SK-N-MC (cell line): ENCODE measurements at places on chromosomes 5 and 9.
A peak's percentile ranks its signal among the peaks of the same experiment; 100 is the strongest.

DNA sequence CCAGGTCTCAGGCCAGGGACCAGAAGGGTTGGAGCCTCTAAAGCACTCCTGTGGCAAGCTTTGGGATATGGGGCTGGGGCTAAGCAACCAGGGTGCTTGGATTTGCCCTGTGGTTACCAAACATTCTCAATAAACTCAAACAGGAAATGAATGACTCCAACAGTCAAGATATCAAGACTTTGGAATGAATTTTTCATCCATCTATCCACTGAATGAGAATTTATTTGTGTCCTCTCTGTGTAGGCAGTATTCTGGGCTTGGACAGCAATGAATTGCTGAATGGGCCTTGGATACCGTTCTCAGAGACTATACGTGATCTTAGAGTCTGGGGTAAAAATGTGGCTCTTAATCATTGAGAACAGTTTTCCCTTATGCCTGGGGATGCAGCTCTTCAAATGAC lies 212.5 kb downstream of the DAB2IP start:
- no peak for DNase-seq

DNA sequence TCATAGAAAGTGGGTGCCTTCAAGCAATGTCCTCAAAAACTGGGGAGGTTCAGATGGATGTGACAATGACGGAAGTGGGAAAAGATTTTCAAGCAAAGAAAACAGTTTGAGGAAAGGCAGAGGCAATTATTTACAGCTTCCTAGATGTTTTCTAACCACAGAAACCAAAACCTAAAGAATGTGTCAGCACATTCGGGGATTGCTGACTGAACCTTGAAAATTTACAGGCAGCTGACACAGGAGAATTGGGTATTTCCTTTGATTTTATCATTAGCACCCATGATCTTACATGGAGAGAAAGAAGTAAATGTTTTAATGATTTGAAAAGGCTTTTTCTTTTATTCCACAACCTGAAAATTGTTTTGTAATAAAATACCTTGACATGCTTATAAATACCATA lies 369.0 kb downstream of the ACTL7B start:
- DNase-seq, result no peak

DNA sequence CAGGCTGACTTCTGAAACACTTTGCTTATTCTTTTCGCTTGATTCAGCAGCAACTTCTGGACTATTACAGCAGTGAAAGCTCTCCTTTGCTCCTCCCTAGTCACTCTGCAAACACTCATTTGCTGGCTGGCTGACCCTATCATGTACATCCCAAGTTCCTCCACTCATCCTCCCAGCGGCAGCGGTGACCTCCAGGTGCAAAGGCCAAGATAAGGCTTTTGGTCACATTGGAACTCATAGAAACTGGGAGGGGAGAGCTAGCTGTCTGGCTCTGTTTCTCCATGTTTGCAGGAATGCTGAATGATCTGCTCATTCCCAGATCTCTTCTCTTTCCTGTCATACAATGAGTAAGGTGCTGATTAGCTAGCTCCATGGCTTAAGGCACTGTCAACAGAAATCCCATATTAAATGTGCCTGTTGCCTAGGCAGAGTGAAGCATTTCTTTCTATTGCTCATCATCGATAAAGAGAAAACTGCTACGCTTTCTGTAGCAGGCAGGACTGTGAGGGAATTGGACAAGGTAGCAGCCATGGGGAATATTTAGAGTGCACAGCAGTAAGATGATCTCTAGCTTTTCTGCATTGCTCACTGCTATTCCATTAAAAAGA lies 250.5 kb upstream of the PDE4D start:
- DNase-seq, result no peak

DNA sequence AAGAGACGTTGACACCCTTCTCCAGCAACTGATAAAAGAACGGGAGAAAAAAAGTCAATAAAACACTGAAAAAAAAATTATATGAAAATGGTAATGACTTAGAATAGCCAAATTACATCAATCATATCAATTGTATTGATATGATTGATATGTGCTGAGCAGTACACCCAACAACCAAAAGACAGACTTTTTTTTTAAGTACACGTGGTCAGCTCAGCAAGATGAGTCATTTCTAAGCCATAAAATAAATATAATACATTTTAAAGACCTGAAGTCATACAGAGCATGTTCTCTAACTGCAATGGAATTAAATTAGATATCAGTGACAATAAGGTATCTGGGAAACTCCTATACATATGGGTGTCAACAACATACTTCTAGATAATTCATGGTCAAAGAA lies 30.9 kb upstream of the OLFM1 start:
- no peak for DNase-seq

GRCh38 chr9:27059907-27060306 lies 49.1 kb upstream of the TEK start:
- DNase-seq, result peak; percentile 20

- no peak for DNase-seq
Measured at GRCh38 chr5:163433271-163433670, 4.1 kb upstream of the CCNG1 start.
